ENCODE measurements at places on chromosomes 4 and X.

GRCh38 chr4:31187979-31188378 lies 467.8 kb downstream of the PCDH7 start:
- DNase-seq = peak; percentile 49

DNA sequence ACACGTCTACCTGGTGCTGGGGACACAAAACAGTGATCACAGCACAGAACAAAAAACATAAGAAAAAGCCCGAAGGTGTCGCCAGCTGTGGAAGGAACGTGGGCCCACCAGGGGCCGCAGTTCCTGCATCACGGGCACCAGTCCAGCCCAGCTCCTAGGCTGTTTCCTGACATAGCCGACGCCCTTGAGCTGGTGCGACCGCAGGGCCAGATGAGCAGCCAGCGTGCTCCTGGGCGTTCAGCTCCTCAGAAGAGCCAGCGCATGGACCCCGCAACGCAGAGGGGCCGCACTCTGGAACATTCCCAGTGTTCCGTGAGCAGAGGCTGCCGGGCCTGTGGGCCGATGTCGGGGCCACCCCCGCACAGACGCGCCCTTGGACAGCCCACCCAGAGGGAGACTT lies 44.1 kb downstream of the GAK start:
- DNase-seq = no peak

GRCh38 chr4:103091601-103092223 lies 7.9 kb downstream of the BDH2 start:
- peak; percentile 71 for DNase-seq

DNA sequence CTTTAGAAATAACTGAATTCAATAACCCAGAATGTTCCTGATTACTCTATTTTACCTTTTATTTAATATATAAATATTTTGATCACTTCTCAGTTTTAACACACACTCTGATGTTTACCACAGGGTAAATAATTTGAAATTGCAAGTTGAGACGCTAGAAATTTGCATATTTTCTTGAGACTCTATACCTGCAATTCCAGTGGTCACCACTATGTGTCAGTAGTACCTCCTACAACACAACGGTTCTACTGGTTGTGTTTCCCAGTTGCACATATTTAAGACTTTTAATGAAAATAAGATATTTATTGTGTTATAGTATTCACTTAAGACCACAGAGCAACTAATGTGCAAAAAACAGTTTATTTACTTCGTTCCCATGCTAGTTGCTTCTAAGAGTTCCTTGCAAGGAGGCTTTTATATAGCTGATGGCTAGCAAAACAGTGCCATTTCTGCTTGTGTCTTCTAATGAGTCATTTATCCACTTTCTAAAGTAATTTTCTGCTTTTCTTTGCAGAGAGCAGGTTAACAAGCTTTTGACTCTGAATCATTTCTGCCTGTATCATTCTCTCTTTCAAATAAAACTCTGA lies 98.9 kb upstream of the PDLIM3 start:
- peak; percentile 17 for DNase-seq

- no peak for DNase-seq
Measured at GRCh38 chrX:129686422-129686948, 31.7 kb upstream of the APLN start.

GRCh38 chrX:129540068-129540653 lies at the start of gene OCRL:
TSS of gene OCRL (plus strand) at chrX:129540259. CDS start at chrX:129540440, 181 bp downstream.
- peak; percentile 50 for DNase-seq

GRCh38 chr4:7223541-7223940 lies 31.2 kb downstream of the SORCS2 start:
- no peak for DNase-seq

DNA sequence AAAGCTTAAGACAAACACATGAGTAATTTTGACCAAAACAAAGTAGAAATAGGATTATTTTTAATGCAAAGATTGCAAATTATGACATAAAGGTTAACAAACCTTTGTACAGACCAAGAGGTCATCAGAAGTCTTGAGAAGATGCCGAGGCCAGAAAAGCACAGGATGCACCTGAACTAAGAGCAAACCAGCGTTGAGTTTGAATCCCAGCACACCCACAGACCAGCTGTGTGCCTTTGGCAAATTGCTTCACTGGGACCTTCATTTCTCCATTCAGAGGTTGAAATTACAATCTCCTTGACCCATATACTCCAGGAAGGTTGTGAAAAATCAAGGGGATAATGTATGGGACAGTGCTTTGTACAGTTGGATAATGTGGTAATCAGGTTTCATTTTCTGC lies 56.6 kb downstream of the PPM1K start:
- no peak for DNase-seq

DNA sequence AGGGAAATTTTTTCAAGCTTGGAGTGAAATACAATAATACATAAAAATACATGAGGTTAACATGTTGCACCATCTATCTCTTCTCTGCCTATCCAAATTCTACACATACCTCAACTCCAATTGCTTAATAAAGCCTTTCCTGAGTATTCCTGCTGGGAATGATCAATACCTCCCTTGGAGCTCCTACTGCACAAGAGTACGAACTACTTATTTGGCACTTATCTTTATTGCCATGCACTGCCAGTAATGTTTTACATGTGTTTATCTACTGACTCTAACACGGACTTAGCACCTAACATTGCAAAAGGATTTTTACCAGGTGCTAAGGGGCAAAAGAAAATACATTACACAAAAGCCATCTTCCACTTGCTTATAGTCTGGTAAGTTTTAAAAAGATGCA lies 80.2 kb downstream of the ADGRA3 start:
- no peak for DNase-seq

- DNase-seq = peak; percentile 72
Measured at GRCh38 chr4:92198711-92199110, 105.1 kb upstream of the GRID2 start.

- no peak for DNase-seq
Measured at GRCh38 chr4:60241866-60242265, 958.3 kb upstream of the ADGRL3 start.

DNA sequence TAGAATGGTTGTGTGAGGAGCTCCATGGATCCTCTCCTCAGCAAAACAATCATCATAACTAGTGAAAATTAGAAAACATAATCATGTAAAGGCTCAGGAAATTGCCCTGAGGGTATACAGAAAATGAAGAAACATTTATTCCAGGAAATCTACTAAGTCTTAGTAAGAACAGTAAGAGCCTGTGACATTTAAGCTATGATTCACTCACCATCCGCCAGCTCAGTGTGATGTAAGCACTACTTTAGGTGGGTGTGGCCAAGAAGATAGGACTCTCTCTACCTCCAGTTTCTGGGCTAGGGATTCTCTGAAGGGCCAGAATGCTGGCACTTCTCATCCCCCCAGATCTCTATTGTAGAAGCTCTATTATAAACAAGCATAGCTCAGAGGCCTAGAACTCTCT lies 147.5 kb downstream of the DLG3 start:
- peak; percentile 46 for DNase-seq

DNA sequence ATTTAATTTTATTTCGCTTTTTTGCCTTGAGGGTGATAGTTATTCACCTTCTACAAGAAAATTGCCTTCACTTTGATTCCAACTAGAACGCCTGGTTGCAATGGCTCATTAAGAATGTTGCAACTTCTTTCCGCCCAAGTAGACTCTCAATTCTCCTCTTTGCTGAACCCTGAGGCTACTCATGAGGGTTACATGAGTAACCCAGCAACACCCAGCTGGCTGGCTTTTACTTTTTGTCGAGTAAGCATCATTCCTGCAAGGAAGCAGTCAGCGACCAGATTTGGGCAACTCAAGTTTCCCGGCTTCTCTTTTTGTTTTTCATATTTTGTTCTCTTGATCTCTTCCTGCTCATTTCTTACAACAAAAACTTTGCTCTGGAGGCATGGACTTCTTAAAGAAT lies 495.4 kb downstream of the PACRGL start:
- no peak for DNase-seq

GRCh38 chrX:25015486-25016360 lies at the start of gene ARX:
TSS of gene ARX (minus strand) at chrX:25015965. CDS start at chrX:25015737, 228 bp downstream.
- DNase-seq = no peak

- DNase-seq = no peak
Measured at GRCh38 chrX:144275367-144275766, 391.5 kb downstream of the UBE2NL start.

DNA sequence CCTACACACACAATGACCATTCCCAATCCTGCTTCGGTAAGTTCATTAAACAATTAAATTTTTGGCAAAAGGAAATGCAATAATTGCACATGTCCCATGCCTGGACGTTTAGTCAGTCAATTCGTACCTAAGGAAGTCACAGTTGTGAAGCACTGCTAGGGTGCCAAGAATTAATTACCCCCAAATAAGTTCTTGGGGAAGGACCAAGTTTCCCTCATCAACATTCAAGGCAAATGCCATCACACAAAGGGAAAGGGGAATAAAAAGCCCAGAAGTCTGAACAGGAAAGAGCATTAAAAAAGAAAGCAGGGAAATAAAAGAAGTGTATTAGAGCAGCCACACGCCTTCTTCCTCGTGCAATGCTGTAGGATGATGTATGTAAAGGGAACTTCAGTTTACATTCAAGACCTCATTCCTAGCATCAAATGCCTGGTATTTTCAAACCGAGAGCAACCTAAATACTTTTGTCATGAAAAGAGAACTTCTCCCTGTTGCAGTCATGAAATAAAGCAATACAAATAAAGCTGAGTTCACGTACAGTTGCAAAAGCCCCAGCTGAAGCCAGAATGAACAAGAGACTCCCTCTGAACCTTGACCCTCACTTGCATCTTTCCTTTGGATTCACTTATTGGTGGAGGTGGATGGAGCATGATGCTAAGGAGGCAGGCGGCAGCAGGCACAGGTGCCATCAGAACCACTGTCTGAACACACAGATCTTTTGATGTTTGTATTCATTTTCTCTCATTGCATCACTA lies 124.0 kb upstream of the PPARGC1A start:
- DNase-seq = no peak

DNA sequence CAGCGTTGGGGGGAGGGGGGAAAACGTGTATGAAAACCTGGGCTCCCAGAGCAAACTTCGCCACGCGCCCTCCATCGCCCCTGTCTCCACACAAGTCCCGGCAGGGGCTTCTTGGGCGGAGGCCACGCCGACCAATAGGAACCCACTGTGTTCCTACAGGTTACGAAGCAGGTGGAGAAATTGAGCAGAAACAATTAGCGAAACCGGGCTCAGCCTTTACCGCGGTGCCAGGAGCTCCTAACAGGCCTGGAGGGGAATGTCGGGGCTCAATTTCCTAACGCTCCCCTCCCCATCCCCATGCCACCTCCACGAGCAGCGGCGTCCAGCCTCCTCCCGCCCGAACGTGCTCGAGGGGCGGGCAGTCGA lies 589 bp upstream of the KIT start:
- DNase-seq = no peak

- DNase-seq = peak; percentile 80
Measured at GRCh38 chr4:95061220-95061619, 303.5 kb downstream of the BMPR1B start.

DNA sequence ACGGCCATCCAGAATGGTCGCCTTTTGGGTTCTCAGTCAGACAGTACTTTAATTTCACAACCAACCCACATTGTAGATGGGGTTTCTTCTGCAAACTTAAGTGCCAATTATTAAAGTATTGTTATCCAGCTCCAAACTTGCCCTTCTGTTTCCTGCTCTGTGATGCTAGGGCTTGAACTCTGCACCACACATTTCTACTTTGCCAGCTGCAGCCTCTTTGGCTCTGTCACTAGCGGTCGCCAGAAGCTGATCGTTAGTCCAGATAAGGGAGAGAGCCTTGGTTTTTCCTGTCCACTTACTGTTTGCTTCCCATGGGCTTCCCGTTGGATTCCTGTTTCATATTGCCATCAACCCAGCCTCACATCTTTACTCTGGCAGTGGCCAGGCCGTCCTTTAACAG lies 196.6 kb downstream of the ASB9 start:
- DNase-seq = no peak

DNA sequence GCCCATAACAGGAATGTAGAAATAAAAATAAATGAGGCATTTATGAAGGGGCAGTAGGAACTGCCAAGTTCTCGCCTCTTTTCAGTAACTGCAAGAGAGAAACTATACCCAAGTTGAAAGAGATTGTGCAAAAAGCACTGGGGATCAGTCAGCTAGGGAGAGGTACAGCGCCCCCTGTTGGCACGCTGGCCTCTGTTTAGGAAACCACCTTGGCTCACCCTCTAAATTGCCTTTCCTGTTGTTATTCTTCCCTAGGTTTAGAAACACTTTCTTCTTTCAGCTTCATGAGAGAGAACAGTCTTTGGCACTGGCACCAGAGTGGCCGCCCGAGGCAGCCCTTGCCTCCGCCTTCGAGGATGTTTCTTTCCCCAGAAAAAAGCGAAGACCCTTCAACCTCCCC lies 348.5 kb downstream of the MID1IP1 start:
- peak; percentile 24 for DNase-seq

Measured in LHCN-M2 (cell line).